ENCODE measurements at places on chromosomes 4 and X. TPM values are rescaled to one million over a fixed set of nuclear protein-coding genes. Genes with fewer than 3 reads are reported as not detected.
A peak's percentile ranks its signal among the peaks of the same experiment; 100 is the strongest.

GRCh38 chr4:147994076-147994475 lies 262.2 kb downstream of the ARHGAP10 start:
- DNase-seq, result peak; percentile 14

KLHL4 gene
- total RNA-seq, result 5.0 TPM

- DNase-seq, result no peak
Measured at GRCh38 chrX:11242704-11243103, 50.5 kb upstream of the AMELX start.

DNA sequence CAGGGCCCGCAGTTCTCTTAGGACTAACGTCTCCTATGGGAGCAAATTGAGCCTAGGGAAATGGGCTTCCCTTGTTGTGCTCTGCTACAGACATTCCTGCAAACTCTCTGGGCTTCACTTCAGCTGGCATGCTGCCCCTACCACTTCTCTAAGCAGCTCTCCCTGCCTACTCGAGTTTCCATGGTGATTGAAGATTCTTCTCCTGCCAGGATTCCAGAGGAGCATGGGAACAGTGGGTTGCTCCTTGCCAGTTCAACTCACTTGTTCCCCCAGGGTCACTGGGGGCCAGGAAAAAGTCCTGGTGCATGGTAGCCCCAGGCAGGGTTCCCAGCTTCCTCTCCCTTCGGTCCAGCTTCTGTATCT lies 21.1 kb upstream of the WDR17 start:
- DNase-seq, result peak; percentile 45

DNA sequence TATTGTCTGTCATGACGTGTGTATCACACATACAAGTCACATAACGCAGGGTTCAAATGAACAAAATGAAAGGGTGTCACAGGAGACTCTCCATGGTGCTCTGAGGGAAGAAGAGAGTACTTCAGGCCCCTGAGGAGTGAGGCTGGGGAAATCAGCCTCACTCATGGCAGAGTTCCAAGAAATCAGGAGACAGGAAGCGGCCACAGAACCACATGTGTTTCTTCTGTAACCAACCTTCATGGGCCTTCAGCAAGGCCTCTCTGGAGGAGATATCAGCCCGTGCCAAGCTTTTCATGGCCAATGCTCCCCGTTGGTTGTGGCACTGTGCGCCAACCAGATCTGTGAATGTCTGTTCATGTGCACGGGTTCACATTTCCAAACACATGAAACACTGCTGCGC lies 76.0 kb downstream of the NAT8L start:
- peak; percentile 22 for DNase-seq

All from fibroblast of the aortic adventitia (primary cell).